Dermis blood vessel endothelial cell (primary cell): ENCODE measurements at places on chromosomes 3 and 15.

DNA sequence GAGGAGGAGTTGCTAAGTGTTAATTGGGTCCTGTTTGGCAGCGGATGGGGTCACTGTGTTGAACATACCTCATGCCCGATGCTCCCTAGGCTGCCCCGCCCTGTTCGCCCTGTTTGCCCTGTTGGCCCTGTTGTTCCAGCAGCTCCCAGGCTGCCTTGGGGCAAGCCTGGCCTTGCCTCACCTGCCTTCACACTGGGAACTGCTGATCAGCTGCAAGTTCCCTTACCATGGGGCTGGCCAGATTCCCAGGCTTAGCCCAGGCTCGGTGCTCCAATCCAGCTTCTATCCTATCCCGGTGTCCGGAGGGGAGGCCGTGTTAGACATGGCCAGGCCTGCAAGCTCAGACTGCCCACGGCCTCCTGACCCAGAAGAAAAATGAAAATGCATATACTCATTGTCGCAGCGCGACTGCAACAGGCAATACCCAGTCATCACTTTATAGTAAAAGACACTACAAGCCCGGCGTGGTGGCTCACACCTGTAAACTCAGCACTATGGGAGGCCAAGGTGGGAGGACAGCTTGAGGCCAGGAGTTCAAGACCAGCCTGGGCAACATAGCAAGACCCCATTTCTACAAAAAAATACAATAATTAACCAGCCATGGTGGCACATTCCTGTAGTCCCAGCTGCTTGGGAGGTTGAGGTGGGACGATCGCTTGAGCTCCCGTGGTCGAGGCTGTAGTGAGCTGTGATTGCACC, 42.9 kb upstream of the ZNF710 start:
- DNase-seq, result no peak

- no peak for DNase-seq
Measured at GRCh38 chr15:74451861-74452835, 8.8 kb downstream of the UBL7 start.

- DNase-seq, result peak; percentile 76
Measured at GRCh38 chr3:138608322-138609135, at the start of gene FAIM. FAIM (plus strand) TSS chr3:138608771; CDS start chr3:138619727, 10,956 bp downstream.

DNA sequence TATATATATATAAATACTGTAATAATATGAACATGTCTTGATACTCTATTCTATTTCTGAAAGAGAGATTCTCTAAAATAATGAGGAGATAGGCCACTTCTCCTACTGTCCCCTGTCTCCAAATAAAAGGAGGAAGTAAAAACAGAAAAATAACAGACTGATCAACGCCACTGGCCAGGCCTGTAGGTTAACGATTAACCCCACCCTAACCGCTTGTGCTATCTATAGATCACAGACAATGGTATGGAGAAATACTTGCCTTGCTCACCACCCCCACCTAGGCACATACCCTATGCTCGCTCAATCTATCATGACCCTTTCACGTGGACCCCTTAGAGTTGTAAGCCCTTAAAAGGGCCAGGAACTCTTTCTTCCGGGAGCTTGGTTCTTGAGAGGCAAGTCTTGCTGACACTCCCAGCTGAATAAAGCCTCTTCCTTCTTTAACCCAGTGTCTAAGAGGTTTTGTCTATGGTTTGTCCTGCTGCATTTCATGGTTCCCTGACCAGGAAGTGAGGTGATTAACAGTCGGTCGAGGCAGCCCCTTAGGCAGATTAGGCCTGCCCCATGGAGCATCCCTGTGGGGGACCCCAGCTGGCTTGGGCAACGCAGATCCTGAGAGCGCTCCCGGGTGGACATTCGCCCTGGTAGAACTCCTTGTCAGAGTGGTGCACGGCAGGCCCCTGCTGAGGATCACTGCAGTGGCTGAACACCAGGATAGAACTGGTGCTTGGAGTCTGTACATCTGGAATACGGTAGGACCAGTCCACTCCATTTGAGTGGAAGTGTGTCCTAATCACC, 521.8 kb upstream of the CNTN3 start:
- no peak for DNase-seq

- peak; percentile 11 for DNase-seq
Measured at GRCh38 chr3:72375237-72376076, 472.8 kb downstream of the SHQ1 start.

DNA sequence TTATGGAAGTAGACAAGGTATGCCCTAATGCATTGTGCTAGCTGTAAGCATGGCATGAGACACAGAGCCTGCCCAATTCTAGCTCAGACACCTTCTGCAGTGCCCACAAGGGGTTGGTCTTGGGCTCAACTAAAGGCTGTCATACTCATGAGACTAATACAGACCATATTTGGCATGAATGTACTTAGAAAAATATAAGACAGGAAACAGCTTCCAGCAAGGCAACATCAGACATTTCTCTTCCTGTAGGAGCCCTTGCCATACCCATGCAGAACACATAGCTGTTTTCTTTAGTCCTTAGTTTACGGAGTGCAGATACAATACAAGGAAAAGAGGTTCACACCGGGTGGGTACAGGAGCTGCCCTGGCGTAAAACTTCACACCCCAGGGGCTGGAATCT, 30.5 kb upstream of the NR1I2 start:
- peak; percentile 89 for DNase-seq

DNA sequence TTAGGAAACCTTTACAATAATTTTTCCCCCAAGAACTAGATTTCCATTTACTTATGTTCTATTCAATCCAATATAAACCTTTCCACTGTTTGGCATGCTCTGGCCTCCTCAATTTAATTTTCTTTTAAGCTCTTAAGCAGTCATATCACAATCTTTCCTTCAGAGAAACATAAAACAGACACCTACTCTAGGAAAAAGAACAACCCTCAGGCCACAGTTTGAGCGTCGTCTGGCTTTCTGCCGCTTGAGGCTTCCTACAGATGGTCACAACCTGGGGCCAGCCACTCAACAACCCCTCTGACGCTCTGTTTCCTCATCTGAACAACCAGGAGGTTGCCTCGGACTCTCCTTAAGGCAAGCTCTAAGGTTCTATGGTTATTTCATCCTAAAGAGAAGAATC, 143.3 kb downstream of the ADAMTS17 start:
- no peak for DNase-seq

DNA sequence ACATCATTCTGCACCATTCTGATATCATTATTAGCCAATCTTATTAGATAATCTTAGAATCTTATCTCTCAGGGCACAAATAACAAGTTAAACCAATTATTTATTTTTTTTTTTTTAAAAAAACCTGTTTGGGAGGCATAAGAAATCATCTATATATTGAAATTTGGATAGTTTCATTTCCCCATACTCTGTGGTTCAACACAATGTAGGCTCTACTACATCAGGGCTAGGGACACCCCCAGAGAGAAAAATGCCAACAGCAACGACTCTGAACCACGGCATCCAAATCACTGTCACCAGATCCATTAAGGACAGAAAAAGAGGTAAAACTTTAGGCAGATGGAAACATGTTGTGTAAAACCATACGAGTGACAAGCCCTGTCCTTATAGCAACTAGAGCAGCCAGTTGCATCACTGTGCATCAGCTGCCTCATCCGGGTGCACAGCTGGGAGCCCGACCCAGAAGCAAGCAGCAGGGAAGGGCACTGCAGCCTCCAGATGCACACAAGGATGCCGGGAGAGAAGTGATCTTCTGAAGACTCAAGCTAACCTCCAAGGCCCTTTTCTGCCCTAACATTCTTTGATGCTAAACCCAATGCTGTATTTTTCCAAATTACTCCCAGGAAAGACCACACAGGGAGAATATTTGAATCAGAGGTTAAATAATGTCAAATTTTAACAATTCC, 381.1 kb downstream of the CTNNB1 start:
- DNase-seq, result no peak

GRCh38 chr15:55008421-55008820, 188.3 kb downstream of the RSL24D1 start:
- DNase-seq, result no peak

GRCh38 chr3:106117490-106117858, 248.7 kb upstream of the CBLB start:
- DNase-seq, result no peak

DNA sequence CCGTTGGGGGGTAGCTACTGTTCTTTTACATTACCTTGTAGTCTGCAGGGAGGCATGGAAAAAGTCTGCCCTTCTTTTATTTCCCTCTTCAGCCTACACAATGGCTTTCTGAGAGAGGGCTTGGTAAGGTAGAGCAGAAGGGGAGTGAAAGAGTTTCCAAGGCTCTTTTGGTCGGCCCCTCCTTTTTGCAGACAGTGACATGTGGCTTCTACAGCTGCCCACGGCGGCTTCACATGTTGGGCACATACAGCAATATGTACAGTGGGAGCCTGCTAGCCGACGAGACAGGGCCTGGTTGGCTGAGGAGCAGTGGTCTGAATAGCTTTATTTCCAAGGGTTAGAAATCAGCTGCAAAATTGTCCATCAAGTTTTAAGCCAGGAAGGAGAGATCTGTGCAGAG, 4.0 kb downstream of the INAFM2 start:
- no peak for DNase-seq

DNA sequence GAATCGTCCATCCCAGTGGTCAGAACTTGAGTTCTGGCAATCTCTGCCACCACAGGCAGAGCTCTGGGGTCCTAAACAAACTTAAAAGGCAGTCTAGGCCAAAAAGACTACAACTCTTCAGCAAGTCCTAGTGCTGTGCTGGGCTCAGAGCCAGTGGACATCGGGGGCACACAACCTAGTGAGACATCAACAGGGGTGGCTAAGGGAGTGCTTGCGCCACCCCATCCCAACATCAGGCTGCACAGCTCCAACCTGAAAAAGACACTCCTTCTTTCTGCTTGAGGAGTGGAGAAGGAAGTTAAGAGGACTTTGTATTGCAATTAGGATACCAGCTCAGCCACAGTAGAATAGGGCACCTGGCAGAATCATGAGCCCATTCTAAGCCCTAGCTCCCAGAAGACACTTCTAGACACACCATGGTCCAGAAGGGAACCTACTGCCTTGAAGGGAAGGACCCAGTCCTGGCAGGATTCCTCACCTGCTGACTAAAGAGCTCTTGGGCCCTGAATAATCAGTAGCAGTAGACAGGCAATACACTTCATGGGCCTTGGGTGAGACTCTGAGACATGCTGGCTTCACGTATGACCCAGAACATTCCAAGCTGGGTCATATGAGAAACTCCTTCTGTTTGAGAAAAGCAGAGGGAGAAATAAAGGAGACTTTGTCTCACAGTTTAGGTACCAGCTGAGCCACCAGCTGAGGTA, 72.0 kb downstream of the TFDP2 start:
- DNase-seq, result no peak

- no peak for DNase-seq
Measured at GRCh38 chr3:4425707-4426106, 41.4 kb downstream of the SUMF1 start.

DNA sequence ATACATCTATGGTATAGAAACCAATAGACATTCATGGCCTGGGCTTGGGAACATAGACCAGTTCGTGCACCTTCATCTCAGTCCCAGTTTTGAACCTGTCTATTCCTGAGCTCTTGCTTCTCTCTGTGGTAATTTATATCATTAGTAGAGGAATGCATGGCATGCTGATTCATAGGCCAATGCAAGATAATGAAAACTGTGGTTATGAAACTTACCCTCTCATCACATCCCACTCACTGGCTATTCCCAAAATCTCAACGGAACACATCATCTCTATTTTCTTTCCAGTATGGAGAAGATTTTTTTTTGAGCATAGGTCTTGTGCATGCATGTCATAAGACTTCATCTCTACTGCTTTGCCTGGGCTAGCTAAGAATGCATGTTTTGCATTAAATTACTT, 18.7 kb upstream of the P2RY12 start:
- DNase-seq, result no peak

GRCh38 chr3:84444726-84445521, 513.9 kb upstream of the CADM2 start:
- no peak for DNase-seq

DNA sequence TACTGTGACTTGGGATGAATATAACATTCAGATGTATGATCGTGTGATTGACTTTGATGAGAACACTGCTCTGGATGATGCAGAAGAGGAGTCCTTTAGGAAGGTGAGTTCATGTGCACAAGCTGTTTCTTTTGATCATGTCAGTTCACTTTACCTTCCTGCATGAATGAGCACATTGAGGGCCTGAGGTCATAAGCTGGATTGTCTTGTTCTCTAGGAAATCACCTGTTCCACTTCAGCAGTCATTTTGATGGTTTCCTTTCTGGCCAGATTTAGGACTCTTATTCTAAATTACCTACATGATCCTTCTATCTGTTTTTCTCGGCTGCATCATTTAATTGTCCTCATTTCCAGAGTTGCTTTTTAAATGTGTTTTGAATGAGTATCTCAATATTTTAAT, 4.1 kb downstream of the RCN2 start:
- DNase-seq, result no peak

- DNase-seq, result no peak
Measured at GRCh38 chr3:965826-966225, 127.0 kb upstream of the CNTN6 start.
